ENCODE measurements at places on chromosomes 4 and X.
A peak's percentile ranks its signal among the peaks of the same experiment; 100 is the strongest.

DNA sequence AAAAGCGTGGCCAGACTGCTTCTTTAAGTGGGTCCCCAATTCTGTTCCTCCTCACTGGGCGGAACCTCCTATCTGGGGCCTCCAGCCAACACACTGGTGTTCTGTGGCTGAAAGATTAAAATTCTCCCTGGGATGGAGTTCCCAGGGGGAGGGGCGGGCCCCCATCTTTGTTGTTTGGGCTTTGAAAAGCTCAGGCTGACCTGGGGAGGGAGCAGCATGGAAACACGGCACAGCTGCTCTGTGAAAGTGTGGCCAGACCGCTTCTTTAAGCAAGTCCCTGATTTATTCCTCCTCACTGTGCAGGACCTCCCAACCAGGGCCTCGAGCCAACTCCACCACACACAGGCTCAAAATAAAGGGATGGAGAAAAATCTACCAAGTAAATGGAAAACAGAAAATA is 219.5 kb downstream of the TMEM47 start:
- no peak for DNase-seq

DNA sequence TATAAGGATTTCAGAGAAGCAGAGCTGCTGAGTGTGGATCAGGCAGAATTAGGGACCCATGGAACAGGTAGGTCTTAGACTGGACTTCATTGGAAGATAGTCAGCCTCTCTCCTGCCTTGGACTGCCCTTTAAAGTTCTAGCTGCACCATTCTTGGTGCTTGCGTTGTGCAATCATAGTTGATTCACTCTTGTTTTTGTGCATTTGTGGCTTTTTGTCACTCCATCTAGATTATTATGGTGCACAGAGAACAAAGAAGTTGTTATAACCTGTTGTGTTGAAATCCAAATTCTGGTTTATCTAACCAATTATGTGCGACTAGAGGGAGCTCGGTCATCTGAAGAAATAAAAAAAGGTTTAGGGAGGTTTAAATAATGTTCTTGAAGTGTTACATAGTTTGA is 59.3 kb downstream of the JADE1 start:
- DNase-seq = no peak

- peak; percentile 9 for DNase-seq
These were observed 1.6 kb downstream of the CASK start for GRCh38 chrX:41921492-41922430.

GRCh38 chrX:46294234-46294633 is 251.0 kb downstream of the ZNF674 start:
- no peak for DNase-seq

DNA sequence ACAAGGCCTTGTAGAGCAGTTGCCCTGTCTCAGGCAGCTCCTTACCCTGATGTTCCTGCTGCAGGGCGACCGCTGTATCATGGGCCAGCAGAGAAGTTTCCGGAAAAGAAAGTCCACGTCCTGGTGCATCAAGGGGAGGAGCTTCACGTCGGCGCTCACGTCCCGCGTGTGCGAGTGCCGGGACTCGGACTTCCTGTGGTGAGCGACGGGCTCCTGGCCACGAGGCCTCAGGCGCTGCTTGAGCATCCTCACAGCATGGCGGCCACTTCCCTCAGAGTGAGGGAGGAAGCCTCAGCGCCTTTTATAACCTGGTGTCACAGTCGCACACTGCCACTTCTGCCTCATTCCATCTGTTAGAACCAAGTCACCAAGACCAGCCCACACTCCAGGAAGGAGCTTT is 225.5 kb downstream of the AFAP1 start:
- no peak for DNase-seq

GRCh38 chr4:68342134-68342533 is 7.8 kb downstream of the YTHDC1 start:
- no peak for DNase-seq

GRCh38 chr4:152634110-152634760 is 45.6 kb downstream of the TMEM154 start:
- no peak for DNase-seq

DNA sequence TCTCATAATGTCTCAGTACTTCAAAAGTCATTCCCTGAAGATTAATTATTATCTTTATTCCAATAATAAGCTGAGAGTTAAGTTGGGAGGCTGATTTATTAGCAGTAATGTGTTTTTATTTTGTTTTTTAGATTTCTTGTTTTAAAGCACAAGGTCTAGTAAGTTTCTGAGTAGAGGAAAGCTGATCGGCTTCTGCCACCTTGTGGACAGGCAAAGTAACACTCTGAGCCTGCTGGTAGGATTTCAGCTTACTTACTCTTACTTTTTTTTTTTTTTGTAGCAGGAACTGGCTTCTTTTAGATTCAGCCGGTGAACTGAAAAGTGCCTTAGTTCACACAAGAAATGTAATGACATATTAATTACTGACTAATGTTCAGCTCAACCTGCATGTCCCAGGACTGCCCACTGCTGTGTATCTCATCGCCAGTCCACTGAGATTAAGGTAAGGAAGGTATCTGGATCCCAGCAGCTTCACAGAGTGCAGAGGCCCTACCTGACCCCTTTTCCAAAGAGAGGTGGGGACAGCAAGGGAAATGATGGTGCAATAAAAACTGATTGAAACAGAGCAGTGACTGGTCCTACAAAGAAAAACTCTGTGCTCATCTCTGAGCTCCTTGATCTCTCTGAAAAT is 126.5 kb downstream of the ADGRA3 start:
- no peak for DNase-seq

DNA sequence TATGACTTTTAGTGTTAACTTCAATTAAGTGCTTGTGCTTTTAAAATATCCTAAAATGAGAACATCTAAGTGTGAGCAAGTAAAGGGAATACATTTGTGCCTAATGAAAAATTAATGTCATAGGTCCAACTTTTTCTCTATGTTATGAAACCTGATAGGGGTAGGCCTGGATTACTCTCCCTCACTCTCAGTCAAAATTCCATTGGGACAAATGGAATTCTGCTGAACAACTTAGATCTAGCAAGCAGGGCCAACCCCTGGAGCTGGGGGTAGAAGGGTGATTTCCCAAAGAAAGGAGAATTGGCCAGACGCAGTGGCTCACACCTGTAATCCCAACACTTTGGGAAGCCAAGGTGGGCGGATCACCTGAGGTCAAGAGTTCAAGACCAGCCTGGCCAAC is 67.4 kb downstream of the EDNRA start:
- no peak for DNase-seq

- no peak for DNase-seq
These were observed 449.3 kb downstream of the IL15 start for GRCh38 chr4:142085513-142086292.
